Suprapubic skin (tissue), 4 donors: ENCODE measurements at places on chromosomes 6 and 20. TPM values are rescaled to one million over a fixed set of nuclear protein-coding genes. Genes with fewer than 3 reads are reported as not detected.

GRCh38 chr6:104282581-104282980 is 577.1 kb downstream of the HACE1 start:
- DNase-seq = no peak

- DNase-seq = no peak
Observed at GRCh38 chr6:10082385-10082784, 332.5 kb downstream of the TFAP2A start.

GRCh38 chr20:39503902-39504709 is 542.0 kb downstream of the DHX35 start:
- DNase-seq = no peak

GRCh38 chr20:32232326-32232886 is 24.7 kb downstream of the POFUT1 start:
- DNase-seq = no peak

DNA sequence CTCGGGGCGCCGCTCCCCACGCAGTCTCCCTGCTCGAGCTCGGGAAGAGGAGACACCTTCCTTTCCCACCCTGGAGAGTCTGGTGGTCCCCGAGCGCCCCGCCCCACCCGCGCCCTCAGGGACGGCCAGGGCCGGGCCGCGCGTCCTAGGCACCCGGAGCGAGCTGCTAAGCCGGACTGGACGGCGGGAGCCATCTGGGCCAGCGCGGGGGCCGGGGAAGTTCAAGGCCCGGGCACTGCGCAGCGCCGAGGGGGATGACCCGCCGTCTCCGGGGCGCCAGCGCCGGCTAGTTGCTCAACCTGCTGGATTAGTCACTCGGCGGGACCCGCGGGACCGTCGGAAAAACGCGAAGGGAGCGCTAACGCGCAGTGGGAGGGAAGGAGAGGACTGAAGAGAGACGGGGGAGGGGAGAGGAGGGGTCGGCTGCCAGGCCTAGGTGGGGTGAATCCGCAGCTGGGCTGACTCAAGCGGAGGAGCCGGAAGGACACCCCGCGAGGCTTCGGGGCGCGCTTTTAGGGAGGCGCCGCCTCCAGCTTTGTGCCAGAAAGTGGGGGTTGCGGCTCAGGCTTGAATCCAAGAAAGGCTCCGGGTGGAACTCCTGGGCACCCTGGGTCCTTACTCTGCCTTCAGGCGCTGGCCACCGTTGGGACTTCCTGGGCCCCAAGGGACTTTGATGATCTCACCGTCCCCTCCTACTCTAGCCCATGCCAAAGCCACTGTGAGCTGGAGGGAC is 75.7 kb upstream of the FOXP4 start:
- peak; percentile 72 for DNase-seq

The CALHM5 gene
- total RNA-seq = 5.9 TPM
